ENCODE measurements at places on chromosomes 3 and 15.

DNA sequence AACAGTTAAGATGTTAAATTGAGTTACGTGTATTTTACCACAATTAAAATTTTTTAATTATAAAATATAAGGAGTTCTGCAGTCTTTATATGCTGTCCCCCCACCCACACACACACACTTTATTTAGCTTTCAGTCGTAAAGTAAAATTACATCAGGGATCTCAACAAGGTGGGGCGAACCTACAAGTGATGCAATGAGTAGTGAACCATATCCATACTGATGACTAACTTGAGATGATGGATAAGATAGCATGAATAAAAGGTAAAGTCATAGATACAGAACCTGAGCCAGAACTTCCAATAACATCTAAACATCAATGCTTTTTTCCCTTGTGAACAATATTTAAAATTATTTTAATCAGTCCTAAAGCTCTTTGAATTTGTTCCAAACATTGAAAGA, 77.2 kb downstream of the VPS13C start:
- no peak for DNase-seq

- no peak for DNase-seq
Observed at GRCh38 chr15:35197306-35197705, 112.2 kb upstream of the NANOGP8 start.

DNA sequence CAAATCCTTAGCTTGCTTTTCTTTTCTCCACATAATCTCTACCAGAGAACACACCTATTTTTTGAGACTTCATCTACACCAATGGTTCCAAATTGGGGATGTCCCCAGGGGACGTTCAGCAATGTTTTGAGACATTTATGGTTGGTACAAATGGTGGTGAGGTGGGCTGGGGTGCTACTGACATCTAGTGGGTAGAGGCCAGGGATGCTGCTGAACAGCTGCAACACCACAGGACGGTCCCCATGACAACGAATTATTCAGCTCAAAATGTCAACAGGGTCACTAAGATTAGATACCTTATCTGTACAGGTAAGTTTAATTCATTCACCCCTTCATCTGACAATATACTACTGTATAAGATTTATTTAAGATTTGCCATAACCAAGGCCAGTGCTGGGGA, 14.4 kb downstream of the GK5 start:
- DNase-seq = no peak

GRCh38 chr3:192161661-192162060, 565.7 kb downstream of the FGF12 start:
- DNase-seq = no peak

DNA sequence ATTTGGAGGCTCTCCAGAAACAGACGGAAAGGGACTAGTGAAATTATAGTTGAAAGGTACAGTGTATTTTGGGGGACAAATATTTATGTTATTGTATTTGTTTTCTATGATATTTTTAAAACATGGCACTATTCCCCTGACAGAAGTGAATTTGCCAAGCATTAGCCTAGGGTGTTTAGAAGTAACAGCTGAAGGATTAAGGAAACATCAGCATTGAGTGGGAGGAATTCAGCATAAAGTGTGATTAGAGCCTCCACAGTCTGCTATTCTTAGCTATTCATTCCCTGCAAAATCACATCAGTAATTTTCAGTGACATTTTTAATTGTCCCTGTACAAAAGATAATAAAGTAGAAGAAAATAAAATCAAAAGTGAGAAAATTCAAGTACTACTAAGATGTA, 231.4 kb downstream of the ROBO2 start:
- no peak for DNase-seq

- DNase-seq = no peak
Observed at GRCh38 chr3:108554913-108555571, 34.2 kb downstream of the CIP2A start.

- no peak for DNase-seq
Observed at GRCh38 chr3:122589297-122589696, 11.8 kb downstream of the PARP15 start.

DNA sequence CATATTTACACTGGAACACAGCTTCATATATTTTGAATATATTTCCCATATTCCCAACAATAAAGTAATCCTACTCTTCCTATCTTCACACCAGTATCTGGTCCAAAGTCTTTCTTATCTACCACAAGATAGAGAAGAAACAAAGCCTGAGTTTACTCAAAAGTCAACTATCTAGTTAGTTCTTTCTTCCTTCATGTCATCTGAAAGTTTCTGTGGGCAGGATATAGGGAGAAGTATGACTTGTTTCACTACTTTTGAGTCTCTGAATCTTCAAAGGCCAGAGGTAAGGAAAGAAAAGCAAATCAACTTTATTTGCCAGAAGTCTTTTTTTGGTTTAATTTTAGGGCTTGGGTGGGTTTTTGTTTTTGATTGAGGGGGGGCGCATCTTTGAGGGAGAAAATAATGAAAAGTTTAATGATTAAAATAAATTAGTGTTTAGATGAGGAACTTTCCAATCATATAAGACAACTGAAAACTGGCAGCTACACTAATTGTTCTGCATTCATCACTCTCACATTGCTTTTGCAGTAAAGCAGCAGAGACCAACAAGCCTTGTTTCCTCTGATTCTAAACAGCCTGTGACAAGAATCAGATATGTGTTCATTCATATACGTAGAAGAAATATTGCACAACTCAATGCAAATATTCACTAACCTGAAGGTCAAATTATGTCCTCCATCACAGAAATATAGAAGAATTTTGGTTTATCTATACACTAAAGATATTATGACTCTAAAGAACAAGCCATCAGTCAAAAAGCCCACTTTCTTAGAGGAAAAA, 421.4 kb downstream of the SHQ1 start:
- no peak for DNase-seq

GRCh38 chr3:38004415-38005075, 14.0 kb downstream of the VILL start:
- no peak for DNase-seq

- DNase-seq = no peak
Observed at GRCh38 chr3:107910713-107911259, 180.0 kb downstream of the CD47 start.

- no peak for DNase-seq
Observed at GRCh38 chr3:156702367-156702766, 28.0 kb downstream of the TIPARP start.

GRCh38 chr3:116445311-116445841, at the start of gene LSAMP:
Gene LSAMP (minus strand): TSS chr3:116445487.
- DNase-seq = no peak

DNA sequence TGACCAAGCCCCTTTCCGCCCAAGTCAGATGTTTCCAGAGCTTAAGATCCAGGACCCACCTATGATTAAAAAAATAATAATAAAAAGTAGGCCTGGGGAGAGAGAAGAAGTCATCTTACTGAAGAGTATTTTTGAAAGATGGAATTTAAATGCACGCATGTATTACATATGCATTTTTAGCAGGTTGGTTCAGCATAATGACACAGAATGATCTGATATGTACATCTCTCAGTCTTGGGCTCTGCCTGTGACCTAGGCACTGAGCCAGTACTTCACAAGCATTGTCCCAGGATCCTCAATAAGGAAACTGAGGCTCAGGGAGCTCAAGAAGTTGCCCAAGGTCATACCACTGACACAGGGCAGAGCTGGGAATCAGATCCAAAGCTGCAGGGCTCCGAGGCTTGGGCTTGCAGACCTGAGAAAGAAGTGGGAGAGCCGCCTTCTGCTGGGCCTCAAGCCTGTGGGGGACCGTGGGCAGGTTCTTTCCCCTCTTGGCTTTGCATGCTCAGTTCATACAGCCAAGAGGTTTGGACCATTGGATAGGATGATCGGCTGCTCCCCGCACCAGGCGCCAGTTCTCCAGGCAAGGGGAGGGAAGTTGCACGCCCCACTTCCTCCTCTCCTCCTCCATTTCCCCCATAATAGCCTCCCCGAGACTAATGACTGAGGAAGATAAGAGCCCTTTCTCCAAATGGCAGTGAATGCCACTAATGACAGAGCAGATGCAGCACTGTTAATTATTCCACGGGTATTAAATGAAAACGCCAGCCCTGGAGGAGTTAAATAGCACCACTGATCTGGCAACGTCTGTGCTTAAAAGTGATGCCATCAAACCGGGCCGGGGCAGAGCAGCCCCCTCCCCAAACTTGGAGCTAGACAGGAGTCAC, 6.9 kb downstream of the SLC6A1 start:
- no peak for DNase-seq

DNA sequence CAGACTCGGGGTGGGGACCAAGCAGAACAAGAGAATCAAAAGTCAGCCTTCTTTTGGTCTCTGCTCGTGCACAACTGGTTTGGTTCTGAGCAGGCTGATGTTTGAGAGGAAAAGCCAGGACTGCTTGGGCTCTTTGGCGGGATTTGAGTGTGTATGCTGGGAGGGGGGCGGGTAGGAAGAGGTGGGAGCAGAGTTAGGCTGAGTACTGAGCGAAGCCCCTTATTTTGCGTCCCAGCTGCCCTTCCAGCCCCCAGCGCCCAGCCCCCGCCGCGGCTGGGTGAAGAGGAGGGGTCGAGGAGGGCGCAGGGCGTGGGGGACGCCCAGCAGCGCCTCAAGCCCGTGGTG, 153.5 kb upstream of the GOLIM4 start:
- no peak for DNase-seq

DNA sequence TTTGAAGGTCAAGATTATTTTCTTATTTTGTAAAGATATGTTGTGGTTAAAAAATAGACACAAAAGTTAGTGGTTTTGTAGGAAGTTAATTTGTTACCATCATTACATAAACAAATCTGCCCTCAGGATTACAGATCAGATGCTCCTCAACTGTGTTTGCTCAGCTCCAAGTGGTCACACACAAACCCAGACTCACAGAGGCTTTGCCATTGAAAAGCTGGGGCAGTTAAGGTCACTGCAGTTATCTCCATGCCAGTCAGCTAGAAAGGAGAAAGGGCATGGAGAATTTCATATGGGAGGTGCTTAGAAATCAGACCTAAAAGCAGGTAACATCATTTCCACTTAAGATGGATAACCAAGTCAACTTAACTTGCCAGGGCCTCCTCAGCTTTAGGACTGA, 825.7 kb upstream of the GBE1 start:
- DNase-seq = no peak

DNA sequence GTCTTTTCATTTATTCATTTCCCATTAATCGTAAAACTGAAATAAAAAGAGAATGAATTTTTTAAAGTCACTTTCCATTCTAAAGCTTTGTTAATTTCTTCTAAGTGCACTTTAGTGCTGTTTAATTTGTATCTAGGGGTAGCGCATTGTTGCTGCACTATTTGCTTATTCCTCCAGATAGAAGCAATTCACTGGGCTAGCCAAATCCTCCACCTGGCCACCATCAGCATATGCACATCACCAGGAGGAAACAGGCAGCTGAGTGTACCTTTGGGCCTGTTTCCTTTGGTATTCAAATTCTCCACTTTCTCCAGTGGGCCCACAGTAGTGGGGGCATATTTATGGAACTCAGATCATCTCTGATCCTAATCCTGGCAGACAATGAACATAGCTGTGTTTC, 29.8 kb upstream of the CPB1 start:
- no peak for DNase-seq

DNA sequence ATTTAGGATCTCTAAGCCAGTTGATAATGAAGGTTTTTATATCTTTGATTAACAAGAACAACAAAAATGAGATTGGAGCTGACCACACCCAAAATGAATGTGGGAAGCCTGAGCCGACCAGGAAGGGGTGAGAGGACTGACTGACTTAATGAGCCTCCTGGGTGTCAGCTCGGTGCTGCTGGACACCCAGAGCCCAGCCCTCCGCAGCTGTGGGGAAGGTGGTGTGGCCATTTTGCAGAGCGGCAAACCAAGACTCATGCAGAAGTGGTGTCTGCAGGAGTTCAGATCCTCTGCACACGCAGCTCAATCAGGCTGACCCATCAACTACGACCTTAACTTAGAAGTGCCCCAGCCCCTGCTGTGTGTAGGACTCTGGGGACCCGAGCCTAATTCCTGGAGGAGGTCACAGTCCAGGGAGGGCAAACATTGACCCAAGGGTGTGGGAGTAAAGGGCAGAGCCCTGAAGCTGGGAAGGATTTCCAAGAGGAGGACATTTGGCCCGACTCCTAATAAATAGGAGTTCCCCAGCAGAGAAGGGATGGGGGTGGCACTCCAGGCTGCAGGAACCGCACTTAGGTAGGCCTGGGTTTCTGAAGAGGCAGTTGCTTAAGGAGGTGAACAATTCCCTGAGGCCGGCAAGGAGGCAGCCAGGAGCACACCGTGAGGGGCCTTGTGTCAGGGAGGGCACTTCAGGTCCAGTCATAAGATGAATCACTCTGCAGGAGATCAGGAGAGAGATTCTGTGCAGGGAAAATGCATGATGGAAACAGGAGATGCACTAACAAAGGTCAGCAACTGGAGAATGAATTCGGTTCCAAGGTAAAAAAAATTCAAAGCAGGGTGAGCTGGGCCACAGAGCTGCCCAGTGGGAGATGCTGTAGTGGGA, 197.1 kb upstream of the TPM1 start:
- no peak for DNase-seq

DNA sequence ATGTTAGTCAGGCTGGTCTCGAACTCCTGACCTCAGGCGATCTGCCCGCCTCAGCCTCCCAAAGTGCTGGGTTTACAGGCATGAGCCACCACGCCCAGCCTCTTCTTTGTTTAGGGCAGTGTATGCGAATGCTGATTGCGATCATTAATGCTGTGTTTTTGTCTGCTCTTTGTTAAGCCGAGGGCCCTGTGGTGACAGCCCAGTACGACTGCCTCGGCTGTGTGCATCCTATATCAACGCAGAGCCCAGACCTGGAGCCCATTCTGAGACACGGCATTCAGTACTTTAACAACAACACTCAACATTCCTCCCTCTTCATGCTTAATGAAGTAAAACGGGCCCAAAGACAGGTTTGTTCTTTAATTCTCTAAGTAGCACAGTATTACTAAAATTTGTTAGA, 7.8 kb downstream of the KNG1 start:
- DNase-seq = no peak

DNA sequence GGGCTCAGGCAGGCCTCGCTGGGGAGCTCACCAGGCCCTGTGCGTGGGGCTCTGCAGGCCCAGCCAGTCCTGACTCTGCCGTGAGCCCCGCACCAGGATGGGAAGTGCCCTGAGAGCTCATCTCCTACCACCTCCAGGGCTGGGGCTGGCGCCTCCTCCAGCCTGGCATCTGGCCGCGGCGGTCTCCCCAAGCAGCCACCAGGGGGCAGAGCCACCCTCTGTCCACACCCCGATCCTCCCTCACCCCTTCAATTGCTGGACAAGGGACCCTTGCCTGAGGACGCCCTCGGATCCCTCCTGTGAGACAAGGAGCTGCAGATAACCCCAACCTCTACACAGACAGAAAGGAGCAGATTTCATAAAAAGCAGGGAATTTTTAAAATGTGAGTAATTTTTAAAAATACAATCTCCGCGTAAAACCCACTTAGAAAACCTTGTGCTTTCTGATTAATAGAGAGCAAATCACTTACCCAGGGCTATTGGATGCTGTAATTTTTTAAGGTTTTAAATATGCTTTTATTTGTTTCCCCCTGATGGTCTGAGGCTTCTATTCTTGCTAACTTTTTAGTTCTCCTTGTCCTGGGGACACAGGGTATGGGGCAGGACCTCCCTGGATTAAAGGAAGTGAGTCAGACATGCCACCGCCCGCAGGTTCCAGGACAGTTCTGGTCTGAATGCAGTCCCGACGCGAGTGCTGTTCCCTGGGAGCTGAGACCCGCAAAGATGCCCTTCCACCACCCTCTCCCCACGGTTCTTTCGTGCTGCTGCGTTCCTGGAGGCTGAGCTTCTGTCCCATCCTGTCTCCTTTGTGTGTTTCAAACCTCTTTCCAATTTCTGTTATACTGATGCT, 52.3 kb upstream of the CHRNA7 start:
- peak; percentile 19 for DNase-seq

- DNase-seq = no peak
Observed at GRCh38 chr3:177345049-177345972, 148.0 kb upstream of the TBL1XR1 start.
